ENCODE measurements at places on chromosomes 5 and 9. TPM values are rescaled to one million over a fixed set of nuclear protein-coding genes. Genes with fewer than 3 reads are reported as not detected.

The WWC1 gene
- 26.4 TPM for total RNA-seq

The CREBRF gene
- total RNA-seq = 12.9 TPM

The C1QTNF3 gene
- total RNA-seq = 7.7 TPM

The NMRK1 gene
- total RNA-seq = 29.9 TPM

The TICAM2 gene
- total RNA-seq = 2.3 TPM

DNA sequence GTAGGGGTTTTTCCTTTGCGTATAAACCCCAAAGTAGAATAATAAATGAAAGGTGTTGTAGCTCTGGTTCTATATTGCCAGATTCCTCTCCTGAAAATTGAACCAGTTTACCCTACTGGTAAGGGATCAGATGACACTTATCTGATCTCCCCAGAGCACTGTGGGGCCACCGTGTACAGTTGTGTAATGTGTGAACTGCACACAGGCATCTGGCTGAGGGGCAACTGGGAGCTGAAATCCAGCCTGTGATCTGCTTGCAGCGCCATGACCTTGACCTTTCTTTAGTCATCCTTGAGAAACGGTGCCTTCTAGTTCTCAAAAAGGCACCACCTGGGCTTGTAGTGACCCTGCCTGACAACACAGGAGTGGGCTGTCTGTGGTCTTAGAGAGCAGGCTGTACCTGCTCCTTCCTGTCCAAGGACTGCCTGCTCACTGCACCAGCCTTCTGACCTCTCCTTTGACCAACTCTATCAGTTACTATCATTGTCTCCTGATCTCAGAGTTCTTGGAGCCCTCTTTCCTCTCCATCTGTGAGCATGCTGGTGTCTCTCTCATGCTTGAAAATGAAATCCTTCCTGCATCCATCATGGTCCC is 40.2 kb downstream of the PDE6A start:
- no peak overlapping the region for H3K27ac ChIP-seq
- H3K4me1 ChIP-seq = no peaks in the 10 kb centered on the region
- no peaks in the 10 kb centered on the region for H3K36me3 ChIP-seq

DNA sequence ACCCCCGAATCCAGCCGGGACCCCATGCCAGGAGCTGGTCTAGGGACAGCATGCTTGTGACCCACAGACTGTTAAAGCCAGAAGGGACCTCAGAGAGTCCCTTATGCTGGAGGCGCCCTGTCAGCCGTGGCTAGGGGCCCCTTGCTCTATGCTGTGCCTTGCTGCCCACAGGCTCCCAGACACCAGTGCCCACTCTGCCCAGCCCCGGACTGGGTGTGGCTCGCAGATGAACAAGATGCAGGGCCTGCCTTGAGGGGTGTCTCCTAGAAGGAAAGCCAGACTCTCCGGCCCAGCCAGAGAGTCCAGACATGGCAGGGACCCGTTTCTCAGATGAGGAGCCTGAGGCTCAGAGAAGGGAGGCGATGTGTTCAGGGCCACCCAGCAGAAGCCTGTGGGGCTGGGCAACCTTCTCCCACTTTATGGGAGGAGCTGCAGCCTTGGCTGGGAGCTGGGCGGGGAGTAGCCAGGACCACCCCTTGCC is 85.7 kb downstream of the LMX1B start:
- no peaks in the 10 kb centered on the region for H3K36me3 ChIP-seq
- no peak overlapping the region for H3K27ac ChIP-seq
- H3K27me3 ChIP-seq = peaks cover 4% of the 10 kb centered on the region
- H3K4me3 ChIP-seq = no peak overlapping the region
- DNase-seq = no peak

- no peak overlapping the region for H3K27ac ChIP-seq
- no peaks in the 10 kb centered on the region for H3K27me3 ChIP-seq
- no peaks in the 10 kb centered on the region for H3K4me1 ChIP-seq
- H3K36me3 ChIP-seq = no peaks in the 10 kb centered on the region
- no peak overlapping the region for H3K4me3 ChIP-seq
These were observed 437.9 kb upstream of the PAPPA start for GRCh38 chr9:115715666-115716065.

DNA sequence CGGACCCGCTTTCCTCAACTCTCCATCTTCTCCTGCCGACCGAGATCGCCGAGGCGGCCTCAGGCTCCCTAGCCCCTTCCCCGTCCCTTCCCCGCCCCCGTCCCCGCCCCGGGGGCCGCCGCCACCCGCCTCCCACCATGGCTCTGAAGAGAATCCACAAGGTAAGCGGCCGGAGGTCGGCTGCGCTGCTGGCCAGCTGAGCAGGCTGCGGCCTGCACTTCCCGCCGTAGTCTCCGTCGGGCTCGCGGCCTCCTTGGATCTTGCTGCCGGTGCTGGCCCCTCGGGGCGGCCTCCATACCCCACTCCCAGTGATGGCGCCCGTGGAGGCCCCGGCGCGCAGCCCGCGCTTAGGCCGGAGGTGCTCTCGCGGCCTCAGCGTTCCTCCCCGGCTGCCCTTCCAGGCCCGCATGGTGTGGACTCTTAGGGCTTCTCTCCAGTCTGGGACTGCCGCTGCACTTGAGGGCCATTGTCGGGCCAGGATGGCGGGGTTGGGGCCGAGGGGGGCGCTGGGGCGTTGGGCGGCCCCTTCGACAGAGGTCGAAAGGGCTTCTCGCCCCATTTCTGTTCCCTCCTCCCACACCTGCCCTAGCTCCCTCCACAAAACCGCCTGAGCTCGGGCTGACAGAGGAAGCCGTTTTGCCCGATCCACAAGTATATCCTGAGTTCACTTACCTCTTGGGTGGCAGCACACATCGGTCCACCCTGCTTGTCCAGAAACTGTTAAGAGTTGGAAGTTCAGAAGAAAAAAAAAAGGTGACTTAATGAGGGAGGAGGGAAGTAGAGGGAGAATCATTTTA is 714 bp downstream of the UBE2D2 start:
- H3K27me3 ChIP-seq = no peaks in the 10 kb centered on the region
- peak overlapping the region; percentile 89 for H3K27ac ChIP-seq
- peak; percentile 64 for DNase-seq
- no peaks in the 10 kb centered on the region for H3K4me1 ChIP-seq
- no peaks in the 10 kb centered on the region for H3K36me3 ChIP-seq

- no peaks in the 10 kb centered on the region for H3K27me3 ChIP-seq
- H3K4me3 ChIP-seq = no peak overlapping the region
- H3K36me3 ChIP-seq = no peaks in the 10 kb centered on the region
- no peak for DNase-seq
- no peak overlapping the region for H3K27ac ChIP-seq
These were observed 60.7 kb upstream of the ANGPTL2 start for GRCh38 chr9:127182901-127183746.

GRCh38 chr5:41835645-41836044 is 34.6 kb downstream of the OXCT1 start:
- no peaks in the 10 kb centered on the region for H3K27me3 ChIP-seq
- no peak overlapping the region for H3K27ac ChIP-seq
- no peak overlapping the region for H3K4me3 ChIP-seq
- H3K36me3 ChIP-seq = no peaks in the 10 kb centered on the region
- H3K4me1 ChIP-seq = no peaks in the 10 kb centered on the region

GRCh38 chr5:160044967-160045366 is 36.0 kb downstream of the TTC1 start:
- H3K27me3 ChIP-seq = no peaks in the 10 kb centered on the region
- H3K4me3 ChIP-seq = no peak overlapping the region
- no peaks in the 10 kb centered on the region for H3K36me3 ChIP-seq

GRCh38 chr5:127370631-127371030 is 80.0 kb downstream of the MEGF10 start:
- H3K36me3 ChIP-seq = no peaks in the 10 kb centered on the region
- H3K27ac ChIP-seq = no peak overlapping the region
- no peak overlapping the region for H3K4me3 ChIP-seq
- H3K4me1 ChIP-seq = no peaks in the 10 kb centered on the region

DNA sequence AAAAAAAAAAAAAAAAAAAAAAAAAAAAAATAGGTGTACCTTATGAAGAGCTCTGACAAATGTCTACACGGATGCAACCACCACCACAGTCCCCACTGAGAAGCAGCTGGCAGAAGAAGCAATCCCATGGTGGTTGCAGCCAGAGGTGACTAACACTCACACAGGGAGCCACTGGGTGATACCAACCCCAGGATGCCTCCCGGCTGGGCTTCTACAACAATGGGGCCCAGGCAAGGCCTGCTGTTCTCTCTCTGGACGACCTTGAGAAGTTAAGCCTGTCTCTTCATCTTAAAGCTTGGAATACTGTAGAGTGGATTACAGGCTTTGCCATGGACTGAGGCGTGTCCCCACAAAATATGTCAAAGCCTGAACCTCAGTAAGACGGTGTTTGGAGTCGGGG is 104.1 kb downstream of the ROR2 start:
- no peaks in the 10 kb centered on the region for H3K27me3 ChIP-seq
- no peak overlapping the region for H3K4me3 ChIP-seq
- DNase-seq = no peak
- H3K4me1 ChIP-seq = no peaks in the 10 kb centered on the region
- no peak overlapping the region for H3K27ac ChIP-seq
- H3K36me3 ChIP-seq = no peaks in the 10 kb centered on the region

- no peaks in the 10 kb centered on the region for H3K27me3 ChIP-seq
- H3K4me3 ChIP-seq = no peak overlapping the region
- no peak for DNase-seq
- no peaks in the 10 kb centered on the region for H3K36me3 ChIP-seq
These were observed 1.5 kb downstream of the SEPTIN8 start for GRCh38 chr5:132775476-132775961.

GRCh38 chr9:92108122-92108521 is 7.1 kb downstream of the SPTLC1 start:
- no peak overlapping the region for H3K27ac ChIP-seq
- no peak for DNase-seq
- H3K4me1 ChIP-seq = no peaks in the 10 kb centered on the region
- H3K4me3 ChIP-seq = no peak overlapping the region
- no peaks in the 10 kb centered on the region for H3K27me3 ChIP-seq

DNA sequence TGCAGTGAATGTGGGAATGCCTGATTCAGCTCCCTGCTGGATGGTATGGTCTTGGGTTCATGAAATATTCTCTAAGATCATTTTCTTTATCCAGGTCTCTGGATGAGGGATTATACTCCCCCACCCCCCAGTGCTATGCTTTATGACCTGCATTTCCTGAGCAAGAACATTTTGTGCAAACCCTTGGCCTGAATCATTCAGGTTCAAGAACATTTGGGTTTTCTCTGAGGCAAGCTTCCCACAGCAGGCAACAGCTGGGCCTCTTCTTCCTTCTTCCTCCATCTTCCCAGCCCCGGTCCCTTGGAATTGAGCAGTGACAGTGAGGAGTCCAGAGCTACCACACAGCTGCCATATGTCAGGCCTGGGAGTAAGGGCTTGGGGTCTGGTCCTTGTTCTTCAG is 58.6 kb upstream of the TNFSF15 start:
- H3K27me3 ChIP-seq = no peaks in the 10 kb centered on the region
- no peak overlapping the region for H3K27ac ChIP-seq
- no peaks in the 10 kb centered on the region for H3K36me3 ChIP-seq
- DNase-seq = no peak

GRCh38 chr9:129785866-129786265 is 17.1 kb upstream of the TOR1B start:
- H3K27me3 ChIP-seq = no peaks in the 10 kb centered on the region
- no peak overlapping the region for H3K27ac ChIP-seq
- H3K4me1 ChIP-seq = no peaks in the 10 kb centered on the region
- no peak overlapping the region for H3K4me3 ChIP-seq
- DNase-seq = no peak

- no peak overlapping the region for H3K4me3 ChIP-seq
- no peaks in the 10 kb centered on the region for H3K27me3 ChIP-seq
- H3K36me3 ChIP-seq = no peaks in the 10 kb centered on the region
- no peak overlapping the region for H3K27ac ChIP-seq
- no peak for DNase-seq
- H3K4me1 ChIP-seq = no peaks in the 10 kb centered on the region
These were observed 15.7 kb upstream of the STARD4 start for GRCh38 chr5:111528056-111528455.
